Gastrocnemius medialis (tissue), 4 donors: ENCODE measurements at places on chromosomes 2 and 18.

- H3K27me3 ChIP-seq, result no peaks in the 10 kb centered on the region
- H3K4me1 ChIP-seq, result no peaks in the 10 kb centered on the region
- no peak overlapping the region for H3K4me3 ChIP-seq
- H3K27ac ChIP-seq, result no peak overlapping the region
- no peak for DNase-seq
Measured at GRCh38 chr2:181334158-181334826, 122.9 kb upstream of the ITGA4 start.

DNA sequence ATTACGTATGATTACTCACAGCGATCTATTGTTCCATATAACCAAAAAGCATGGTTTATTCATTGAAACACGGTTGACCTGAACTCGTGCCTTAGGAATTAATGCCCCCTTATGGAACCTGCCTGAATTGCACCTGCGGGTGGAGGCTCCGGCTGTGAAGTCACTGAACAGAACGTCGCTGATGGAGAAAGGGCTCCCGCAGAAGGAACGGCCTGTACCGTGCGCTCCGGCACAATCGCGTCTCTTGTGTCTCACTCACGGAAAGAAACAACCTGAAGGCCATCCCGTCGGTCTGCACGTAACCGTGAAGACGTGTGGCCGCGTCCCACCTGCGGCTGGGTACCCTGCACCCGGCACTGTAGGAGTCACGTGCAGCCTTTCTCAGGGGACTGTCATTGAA, 133.1 kb downstream of the NFATC1 start:
- DNase-seq, result no peak
- no peak overlapping the region for H3K4me3 ChIP-seq
- peaks cover 13% of the 10 kb centered on the region for H3K4me1 ChIP-seq

- peaks cover 19% of the 10 kb centered on the region for H3K4me1 ChIP-seq
- peaks cover 97% of the 10 kb centered on the region for H3K27me3 ChIP-seq
- no peak for DNase-seq
- peak overlapping the region; percentile 28 for H3K4me3 ChIP-seq
- no peak overlapping the region for H3K27ac ChIP-seq
Measured at GRCh38 chr2:176085861-176086771, 2.4 kb upstream of the EVX2 start.

DNA sequence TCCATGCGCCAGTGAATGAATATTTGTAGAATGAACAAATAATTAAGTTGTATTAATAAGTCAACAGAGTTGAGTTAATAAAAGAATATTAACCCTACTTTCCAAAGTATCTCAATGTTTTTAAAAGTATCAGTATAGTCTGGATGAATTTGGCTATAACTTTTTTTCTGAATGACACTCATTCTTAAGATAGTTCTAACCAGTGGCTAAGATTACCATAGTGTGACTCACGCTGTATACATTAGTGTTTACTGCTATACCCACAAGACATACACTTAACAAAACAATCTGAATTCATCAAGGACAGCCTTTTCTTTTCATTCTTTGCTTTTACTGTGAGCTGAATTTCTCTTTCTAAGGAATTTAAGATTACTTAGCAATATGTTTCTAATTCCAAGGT, 77.0 kb upstream of the PDE1A start:
- DNase-seq, result no peak
- H3K4me1 ChIP-seq, result no peaks in the 10 kb centered on the region
- no peaks in the 10 kb centered on the region for H3K27me3 ChIP-seq
- H3K36me3 ChIP-seq, result no peaks in the 10 kb centered on the region
- no peak overlapping the region for H3K27ac ChIP-seq

- no peaks in the 10 kb centered on the region for H3K36me3 ChIP-seq
- H3K27ac ChIP-seq, result peak overlapping the region; percentile 97
- H3K4me3 ChIP-seq, result peak overlapping the region; percentile 91
- peaks cover 13% of the 10 kb centered on the region for H3K4me1 ChIP-seq
Measured at GRCh38 chr2:64767670-64768468, 114.2 kb upstream of the SERTAD2 start.

GRCh38 chr2:84741182-84741822, 139.6 kb downstream of the TRABD2A start:
- H3K27ac ChIP-seq, result no peak overlapping the region
- DNase-seq, result no peak
- no peaks in the 10 kb centered on the region for H3K27me3 ChIP-seq
- no peaks in the 10 kb centered on the region for H3K4me1 ChIP-seq
- H3K36me3 ChIP-seq, result no peaks in the 10 kb centered on the region

- DNase-seq, result no peak
- no peaks in the 10 kb centered on the region for H3K4me1 ChIP-seq
- no peak overlapping the region for H3K4me3 ChIP-seq
- no peak overlapping the region for H3K27ac ChIP-seq
Measured at GRCh38 chr2:74092275-74092674, 55.4 kb downstream of the BOLA3 start.

DNA sequence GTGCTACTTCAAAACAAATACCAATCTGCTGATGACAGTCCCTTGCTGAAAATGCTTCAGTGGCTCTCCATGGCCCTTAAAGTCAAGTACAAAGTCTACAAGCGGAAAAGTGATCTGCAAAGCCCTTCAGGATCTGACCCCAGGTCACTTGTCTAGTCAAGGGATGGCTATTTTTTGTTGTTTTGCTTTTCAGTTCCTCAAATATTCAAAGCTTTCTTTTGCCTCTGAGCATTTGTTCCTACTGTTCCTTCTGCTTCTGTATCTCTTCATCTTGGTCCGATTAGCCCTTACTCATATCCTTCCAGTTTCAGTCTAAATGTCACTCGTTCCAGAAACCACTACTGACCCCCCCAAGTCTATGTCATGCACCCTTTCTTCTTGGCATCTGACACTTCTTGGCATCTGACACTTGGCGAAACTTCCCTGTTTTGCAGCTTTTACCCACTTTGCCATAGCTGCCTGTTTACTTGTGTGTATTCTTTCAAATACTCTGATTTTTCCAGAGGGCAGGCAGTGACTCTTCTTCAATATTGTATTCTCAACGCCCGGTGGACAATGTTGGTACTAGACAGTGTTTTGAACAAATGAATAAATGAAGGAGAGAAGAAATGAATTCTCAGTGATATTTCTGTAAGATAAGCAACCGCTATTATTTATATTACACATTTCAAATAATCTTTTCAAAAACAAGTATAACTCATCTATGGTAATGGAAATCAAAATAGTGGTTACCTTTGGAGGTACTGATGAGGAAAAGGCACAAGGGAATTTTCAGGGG, 175.9 kb upstream of the FN1 start:
- H3K4me3 ChIP-seq, result no peak overlapping the region
- no peak for DNase-seq
- H3K27ac ChIP-seq, result no peak overlapping the region
- no peaks in the 10 kb centered on the region for H3K4me1 ChIP-seq
- no peaks in the 10 kb centered on the region for H3K36me3 ChIP-seq
- H3K27me3 ChIP-seq, result no peaks in the 10 kb centered on the region

DNA sequence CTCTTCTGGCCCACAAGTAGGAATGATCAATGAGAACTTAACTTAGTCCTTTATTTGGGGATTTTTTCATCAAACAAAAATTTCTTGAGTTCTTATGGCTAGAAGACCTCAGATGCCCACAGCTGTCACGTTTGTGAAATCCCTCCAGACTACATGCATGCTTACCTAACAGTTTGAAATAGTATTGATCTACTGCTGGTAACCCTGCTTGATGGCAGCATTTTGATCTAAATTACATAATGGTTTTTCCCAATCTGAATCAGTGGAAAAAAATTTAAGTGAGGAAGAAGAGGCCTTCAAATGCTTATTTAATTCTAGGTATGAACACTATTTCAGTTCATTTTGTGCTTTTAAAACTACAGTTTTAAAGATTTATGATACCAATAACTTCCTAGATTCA, 13.9 kb downstream of the ERMN start:
- H3K4me1 ChIP-seq, result no peaks in the 10 kb centered on the region
- H3K4me3 ChIP-seq, result no peak overlapping the region
- DNase-seq, result no peak
- no peak overlapping the region for H3K27ac ChIP-seq

DNA sequence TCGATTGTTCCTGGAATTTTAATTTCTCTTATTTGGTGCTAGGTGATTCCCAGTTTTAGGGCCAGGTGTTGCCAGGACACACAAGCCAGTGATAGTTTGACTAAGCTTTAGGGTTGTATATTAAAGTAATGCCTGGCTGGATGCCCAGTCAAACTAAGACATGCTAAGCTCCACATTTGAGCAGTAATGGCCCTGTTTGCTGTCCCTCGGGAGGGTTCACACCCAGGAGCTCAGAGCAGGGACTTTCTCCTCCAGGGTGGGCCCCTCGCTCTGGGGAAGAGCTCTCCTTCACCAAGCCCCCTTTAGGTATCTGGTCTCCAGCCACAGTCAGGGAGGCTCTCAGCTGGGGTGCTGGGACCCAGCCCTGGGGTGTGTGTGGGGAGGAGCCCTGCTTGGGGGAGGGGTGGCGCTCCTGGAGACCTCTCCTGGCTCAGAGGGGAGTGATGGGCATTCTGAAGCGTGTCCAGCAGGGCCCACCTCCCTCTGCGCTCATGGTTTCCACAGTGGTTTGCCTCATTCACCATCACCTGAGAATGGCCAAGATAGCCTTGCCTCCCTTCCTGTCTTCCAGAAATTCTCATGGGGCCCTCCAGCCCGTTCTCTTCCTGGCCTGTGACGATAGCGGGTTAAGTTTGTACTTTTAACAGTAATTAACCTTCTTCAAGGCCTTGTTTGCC, 31.7 kb downstream of the INPP4A start:
- DNase-seq, result no peak
- H3K36me3 ChIP-seq, result no peaks in the 10 kb centered on the region
- no peak overlapping the region for H3K27ac ChIP-seq
- peaks cover 51% of the 10 kb centered on the region for H3K4me1 ChIP-seq
- H3K4me3 ChIP-seq, result no peak overlapping the region
- H3K27me3 ChIP-seq, result no peaks in the 10 kb centered on the region

- DNase-seq, result no peak
- H3K27ac ChIP-seq, result peak overlapping the region; percentile 82
- H3K4me3 ChIP-seq, result no peak overlapping the region
- no peaks in the 10 kb centered on the region for H3K27me3 ChIP-seq
Measured at GRCh38 chr2:109184368-109184767, 55.4 kb downstream of the SH3RF3 start.

GRCh38 chr2:8457699-8458502, 224.0 kb upstream of the ID2 start:
- no peaks in the 10 kb centered on the region for H3K36me3 ChIP-seq
- no peak overlapping the region for H3K4me3 ChIP-seq
- H3K4me1 ChIP-seq, result no peaks in the 10 kb centered on the region
- H3K27ac ChIP-seq, result no peak overlapping the region
- peaks cover 18% of the 10 kb centered on the region for H3K27me3 ChIP-seq

DNA sequence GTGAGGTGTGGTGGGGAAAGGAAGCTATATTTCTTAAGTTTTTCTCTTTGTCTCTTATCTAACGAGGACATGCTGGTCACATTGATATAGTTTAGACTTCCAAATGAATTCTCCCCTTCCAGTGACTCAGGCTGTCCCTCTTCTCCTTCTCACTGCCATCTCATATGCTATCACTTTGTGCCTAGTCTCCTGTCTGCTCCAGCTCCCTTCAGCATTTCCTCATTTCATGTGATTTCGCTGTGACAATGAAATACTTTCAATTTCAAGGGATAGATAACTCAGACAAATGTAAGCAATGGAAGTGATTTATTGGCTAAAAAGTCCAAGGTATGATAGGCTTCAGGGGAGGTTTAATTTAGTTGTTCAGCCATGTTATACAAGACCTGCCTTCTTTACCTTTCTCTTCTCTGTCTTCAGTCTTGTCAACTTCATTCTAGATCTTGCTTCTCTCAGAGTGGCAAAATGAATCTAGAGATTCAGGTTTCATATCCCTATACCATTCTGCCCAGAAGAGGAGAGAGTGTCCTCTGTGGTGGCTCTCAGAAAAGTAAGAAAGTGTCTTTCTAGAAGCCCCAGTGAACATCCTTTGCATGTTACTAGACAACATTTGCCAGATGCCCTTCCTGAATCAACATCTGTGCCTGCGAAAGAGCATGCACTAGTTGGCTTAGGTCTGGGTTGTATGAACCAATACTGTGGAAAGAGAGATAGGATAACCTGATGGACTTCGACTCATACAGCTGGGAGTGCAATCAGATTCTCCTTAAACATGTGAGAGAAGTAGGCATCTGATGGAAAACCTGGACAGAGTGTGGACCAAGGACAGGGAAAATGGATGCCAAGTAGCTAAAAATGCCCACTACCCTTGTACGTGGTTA, 29.9 kb upstream of the GPR155 start:
- no peaks in the 10 kb centered on the region for H3K27me3 ChIP-seq
- no peak overlapping the region for H3K27ac ChIP-seq
- no peaks in the 10 kb centered on the region for H3K4me1 ChIP-seq

DNA sequence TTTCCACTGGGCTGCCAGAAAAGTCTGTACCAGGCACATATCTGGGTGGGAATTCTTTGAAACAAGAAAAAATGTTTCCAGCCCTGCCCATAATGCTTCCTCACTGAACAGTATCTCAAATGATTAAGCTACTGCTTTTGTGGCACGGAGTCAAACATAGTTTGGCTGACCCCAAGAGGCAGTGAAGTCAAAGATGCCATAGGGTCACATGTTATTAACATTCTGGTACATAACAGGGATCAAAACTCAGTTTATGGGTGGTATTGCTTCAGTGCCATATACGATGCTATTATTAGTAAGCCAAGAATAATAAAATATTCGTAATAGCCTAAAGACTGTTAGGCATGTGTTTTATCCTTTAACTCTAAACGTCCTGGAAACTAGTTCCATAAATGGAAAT, 112.4 kb downstream of the FEZ2 start:
- no peaks in the 10 kb centered on the region for H3K27me3 ChIP-seq
- peaks cover 24% of the 10 kb centered on the region for H3K36me3 ChIP-seq
- H3K4me3 ChIP-seq, result no peak overlapping the region
- H3K27ac ChIP-seq, result peak overlapping the region; percentile 64
- DNase-seq, result no peak

DNA sequence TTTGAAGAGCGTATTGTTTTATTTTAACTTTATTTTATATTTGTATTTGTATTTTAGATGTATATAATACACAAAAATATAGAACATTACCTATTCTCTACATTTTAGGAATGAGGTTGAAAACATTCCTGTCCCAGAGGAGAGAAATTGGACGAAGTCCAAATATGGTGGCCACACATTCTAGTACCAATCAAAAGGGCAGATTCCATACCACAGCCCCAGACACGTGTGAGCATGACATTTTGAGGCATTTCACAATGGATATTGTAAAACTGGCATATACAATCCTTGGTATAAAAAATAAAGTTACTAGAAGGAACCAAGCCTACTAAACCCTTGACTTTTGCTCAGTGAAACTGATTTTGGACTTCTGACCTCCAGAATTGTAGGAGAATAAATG, 50.6 kb downstream of the C2orf76 start:
- H3K36me3 ChIP-seq, result no peaks in the 10 kb centered on the region
- no peak overlapping the region for H3K4me3 ChIP-seq
- peaks cover 19% of the 10 kb centered on the region for H3K4me1 ChIP-seq
- H3K27me3 ChIP-seq, result no peaks in the 10 kb centered on the region
- H3K27ac ChIP-seq, result peak overlapping the region; percentile 9

DNA sequence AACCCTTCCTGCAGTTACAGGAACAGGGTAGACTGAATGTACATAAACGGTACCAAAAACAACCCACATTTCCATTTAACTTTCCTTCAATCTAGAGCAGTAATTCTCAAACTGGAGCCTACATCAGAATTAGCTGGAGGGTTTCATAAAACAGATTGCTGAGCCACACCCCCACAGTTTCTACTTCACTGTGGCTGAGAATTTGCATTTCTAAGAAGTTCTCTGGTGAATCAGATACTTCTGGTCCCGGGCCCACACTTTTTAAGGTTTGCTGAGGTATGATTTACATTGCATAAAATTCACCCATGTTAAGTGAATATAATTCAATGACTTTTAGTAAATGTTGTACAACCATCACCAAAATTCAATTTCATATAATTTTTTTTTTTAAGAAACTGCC, 113.7 kb downstream of the SRBD1 start:
- no peaks in the 10 kb centered on the region for H3K4me1 ChIP-seq
- DNase-seq, result no peak
- no peak overlapping the region for H3K27ac ChIP-seq
- H3K27me3 ChIP-seq, result no peaks in the 10 kb centered on the region
- H3K4me3 ChIP-seq, result no peak overlapping the region
